ENCODE measurements at places on chromosomes 11 and 22. TPM values are rescaled to one million over a fixed set of nuclear protein-coding genes. Genes with fewer than 3 reads are reported as not detected.

The SAA4 gene
- total RNA-seq: not detected

The HBD gene
- not detected for total RNA-seq

The OLFML1 gene
- total RNA-seq: 0.05 TPM

The GDPD4 gene
- not detected for total RNA-seq

The TSSK2 gene
- not detected for total RNA-seq

The TEF gene
- total RNA-seq: 1.6 TPM

The APOA5 gene
- not detected for total RNA-seq

All from NCI-H460 (cell line).